Fibroblast of mammary gland (primary cell): ENCODE measurements at places on chromosomes 1 and 21.

DNA sequence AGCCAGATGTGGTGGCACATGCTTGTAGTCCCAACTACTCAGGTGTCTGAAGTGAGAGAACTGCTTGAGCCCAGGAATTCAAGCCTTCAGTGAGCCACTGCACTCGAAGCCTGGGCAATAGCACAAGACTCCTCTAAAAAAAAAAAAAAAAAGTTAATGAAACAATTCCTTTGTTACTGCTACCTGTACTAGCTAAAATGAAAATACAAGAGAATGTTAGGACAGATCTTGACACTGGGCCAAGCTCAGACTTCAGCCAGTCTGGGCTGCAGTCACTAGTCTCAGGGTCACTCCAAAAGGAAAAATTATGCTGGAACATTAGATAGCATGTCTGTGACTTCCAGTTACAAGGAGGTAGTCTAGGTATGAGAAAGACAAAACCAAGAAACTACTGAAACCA, 56.5 kb downstream of the TRIM33 start:
- no peak for DNase-seq

DNA sequence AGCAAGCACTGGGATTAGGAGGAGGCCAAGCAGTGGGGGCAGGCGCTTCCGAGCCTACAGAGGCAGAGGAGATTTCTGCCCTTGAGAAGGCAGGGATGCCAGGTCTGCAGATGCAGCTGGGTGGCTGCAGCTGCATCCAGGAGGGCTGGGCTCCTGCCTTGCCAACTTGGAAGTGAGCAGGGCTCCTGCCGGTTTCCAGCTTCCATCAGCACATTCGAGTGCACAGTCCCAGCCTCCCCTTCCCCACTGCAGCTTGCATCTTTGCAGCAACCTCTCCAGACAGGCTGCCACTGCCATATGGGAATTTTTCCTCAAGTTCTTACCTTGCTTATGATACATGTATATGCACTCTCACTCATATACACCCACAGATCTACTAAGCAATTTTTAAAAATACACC, 1234.3 kb upstream of the B3GALT2 start:
- DNase-seq: no peak

DNA sequence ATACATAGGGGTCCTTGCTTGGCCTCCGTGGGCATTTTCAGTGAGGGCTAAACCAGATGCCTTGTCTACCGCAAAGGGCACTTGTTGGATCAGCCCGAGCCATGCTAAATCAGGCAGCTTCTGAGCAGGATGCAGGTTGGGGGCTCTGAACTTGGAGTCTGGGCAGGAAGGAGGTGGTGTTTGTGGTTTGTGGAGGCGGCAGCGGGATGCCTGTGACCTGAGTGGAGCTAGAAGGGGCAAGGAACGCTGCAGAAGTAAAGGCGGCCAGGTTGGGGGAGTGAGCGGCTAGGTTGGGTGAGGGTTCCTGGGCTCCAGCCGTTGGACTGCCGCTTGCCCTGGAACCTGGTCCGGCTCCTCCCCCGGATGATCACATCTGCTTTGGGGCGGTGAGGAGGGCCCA, 183.9 kb downstream of the CAMTA1 start:
- DNase-seq: peak; percentile 15

DNA sequence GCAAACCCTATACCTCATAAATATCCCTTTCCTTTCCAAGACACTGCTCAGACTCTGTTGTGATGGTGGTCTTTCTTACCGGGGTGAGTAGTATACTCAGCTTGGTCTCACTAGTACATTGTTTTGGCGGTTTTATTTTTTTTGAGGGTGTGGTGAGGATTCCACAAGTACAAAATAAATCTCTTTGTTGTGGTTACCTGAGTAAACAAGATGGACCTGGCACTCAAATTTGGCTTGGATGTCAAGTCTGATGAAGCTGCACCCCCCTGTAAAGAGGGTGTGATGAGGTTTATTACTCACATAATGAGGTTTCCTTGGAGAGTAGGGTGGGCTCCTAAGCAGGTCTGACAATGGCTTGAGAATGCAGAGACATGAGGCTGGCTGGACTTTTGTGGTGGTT, 68.2 kb upstream of the KCNJ6 start:
- DNase-seq: no peak

- no peak for DNase-seq
These were observed 41.7 kb upstream of the GPR153 start for GRCh38 chr1:6302568-6302967.

GRCh38 chr1:94298861-94299260, 61.5 kb upstream of the ARHGAP29 start:
- peak; percentile 65 for DNase-seq

GRCh38 chr1:189027512-189027911, 1450.2 kb downstream of the BRINP3 start:
- DNase-seq: no peak

DNA sequence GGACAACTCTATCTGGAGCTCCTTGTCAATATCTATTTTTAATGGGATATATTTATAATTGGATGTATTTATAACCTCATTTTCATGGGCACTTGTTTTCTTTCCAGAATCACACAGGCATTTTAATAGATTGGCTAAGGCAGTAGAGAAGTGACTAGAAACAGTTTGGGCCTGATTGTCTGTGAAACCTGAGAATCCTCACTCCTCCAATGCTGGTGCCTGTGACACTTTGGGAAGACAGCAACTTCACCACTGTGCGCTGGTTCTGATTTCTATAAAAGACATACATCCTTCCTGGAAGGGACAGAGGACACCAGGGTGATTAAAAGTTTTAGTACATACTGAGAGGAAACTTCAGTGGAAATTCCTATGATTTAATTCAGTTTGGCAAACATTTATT, 39.6 kb upstream of the RXRG start:
- DNase-seq: no peak

DNA sequence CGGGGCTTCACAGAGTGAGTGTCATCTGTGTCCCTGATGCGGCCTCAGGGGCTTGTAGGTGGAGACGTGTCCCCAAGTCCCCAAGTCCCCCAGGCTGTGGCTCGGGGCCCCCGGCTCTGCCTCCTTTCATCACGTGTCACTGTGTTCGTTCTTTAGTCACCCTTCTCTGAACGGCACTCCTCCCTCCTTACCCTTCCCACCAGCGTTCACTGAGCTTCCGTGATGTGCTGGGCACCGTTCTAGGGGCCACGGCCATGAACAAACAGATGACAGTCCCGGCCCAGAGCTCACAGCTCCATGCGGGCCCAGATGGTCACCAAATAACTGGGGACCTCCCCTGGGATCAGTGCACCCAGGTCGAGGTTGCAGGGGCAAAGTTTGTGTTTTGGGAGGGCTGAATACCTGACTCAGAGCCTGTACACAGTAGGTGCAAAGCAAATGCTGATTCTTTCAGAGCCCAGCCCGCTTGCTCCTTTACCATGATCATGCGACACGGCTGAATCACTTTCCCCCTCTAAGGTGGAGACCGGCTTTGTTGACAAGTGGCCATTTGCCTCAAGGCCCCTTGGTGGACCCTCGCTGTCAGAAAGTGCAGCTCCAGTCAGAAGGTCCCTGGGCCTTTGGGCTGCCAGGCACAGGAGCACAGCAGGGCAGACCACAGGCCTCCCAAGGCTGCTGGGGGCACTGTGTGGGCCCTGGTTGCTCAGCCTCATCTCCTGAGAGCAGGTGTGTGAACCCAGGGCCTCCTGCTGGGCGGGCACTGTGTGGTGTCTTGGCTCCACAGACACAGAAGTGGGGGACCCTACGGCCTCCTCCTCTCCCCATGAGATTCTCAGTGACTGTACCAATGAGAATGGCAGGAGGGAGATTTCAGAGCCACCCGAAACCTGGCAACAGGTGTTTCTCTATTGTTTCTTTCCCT, 592.5 kb downstream of the PTPRU start:
- DNase-seq: no peak

- no peak for DNase-seq
These were observed at the start of gene FAM131C for GRCh38 chr1:16073490-16074119. FAM131C (minus strand) TSS chr1:16073651; CDS start chr1:16073442, 209 bp downstream.

- DNase-seq: peak; percentile 12
These were observed 57.9 kb downstream of the RABGAP1L start for GRCh38 chr1:174217248-174217647.

DNA sequence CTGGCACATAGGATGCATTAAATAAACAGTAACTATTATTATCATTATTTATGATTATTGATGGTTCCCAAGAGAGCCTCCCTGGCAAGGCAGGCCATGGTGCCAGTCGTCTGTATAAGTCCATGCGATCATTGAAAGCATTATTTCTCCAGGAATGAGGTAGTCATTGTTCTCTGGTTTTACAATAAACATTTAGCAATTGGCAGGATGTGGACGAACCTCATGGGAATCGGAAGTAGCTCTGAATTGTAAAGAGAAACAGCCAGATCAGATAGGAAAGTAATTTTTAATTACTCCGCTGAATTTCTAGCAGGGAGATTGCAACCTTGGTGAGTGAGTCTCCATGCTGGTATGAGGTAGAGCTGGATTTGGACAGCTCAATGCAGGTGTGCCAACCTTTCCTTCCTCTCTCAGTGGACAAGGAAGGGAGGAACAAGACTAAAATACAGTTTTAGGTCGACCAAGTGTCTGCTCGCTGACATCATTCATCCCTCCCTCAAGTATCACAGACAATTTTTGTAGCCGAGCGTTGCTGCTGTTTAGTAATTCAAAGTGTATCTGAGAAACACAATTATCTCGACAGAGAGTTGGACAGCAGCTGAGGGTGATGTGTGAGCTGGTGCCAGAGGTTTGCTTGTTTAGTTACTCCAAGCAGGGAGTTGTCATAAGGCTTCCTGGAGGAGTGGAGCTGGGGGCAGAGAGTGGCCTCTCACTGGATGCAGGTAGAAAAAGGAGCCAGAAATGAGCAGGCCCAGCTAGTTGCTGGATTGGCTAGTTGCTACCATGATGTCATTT, 250.8 kb downstream of the KCNJ6 start:
- peak; percentile 49 for DNase-seq

DNA sequence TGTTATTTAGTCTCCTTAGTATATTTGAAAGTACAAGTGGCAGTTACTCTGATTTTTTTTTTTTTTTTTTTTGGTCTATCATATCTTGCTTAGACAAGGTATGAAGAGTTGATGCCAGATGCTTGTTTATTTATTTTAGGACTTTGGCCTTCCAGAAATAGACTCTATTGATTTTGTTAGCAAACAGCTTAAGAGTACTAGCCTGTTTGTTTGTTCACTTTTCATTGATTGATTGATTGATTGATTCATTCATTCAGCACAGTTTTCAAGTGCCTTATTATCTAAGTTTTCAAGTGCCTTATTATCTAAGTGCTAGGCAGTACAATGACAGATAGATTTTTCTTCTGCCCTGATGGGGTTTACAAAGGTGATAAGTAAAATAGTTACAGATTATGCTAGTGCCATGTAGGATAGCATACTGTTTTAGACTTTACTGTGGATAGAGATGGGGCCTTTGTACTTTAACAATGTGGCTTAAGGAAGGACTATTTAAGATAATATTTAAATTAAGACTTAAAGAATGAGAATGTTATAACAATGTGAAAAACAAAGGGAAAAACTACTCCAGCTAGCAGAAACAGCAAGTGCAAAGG, 50.5 kb downstream of the MTF2 start:
- DNase-seq: no peak

DNA sequence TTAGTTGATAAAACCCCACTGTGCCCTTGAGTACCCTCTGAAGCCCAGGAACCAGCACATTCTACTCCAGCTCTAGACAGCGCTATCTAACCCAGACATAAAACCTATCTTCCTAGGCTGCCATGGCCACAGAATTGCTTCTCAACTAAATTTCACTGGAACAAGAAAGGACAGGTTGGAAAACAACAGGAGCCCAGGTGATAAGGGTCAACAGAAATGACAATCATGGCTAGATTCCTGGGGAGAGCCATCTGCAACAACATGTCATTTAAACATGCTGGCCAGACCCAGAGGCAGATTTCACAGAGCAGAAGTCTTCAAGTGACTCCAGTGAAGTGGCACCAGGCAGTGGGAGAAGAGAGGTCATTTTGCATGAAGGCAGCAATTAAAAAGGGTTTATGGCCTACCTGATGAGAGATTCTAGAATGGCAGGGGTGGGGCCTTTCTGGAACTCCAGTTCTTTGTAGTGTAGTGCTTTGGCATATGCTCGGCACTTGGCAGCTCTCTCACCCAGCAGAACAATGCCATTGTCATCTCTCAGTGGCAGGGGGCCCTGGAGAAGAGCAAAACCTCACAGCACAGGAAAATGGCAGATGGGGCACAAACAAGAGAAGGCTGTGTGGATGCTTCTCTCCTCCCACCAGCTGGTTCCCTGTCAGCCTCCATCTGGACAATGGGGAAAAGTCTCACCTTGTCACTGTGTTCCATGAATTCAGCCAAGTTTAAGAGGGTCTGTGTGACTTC, 9.9 kb downstream of the ANGPTL7 start:
- DNase-seq: no peak
